Left cardiac atrium (tissue), 4 donors: ENCODE measurements at places on chromosomes 1 and 21. TPM values are rescaled to one million over a fixed set of nuclear protein-coding genes. Genes with fewer than 3 reads are reported as not detected.

GRCh38 chr1:210598135-210598652, 269.5 kb downstream of the HHAT start:
- DNase-seq = peak; percentile 60

DNA sequence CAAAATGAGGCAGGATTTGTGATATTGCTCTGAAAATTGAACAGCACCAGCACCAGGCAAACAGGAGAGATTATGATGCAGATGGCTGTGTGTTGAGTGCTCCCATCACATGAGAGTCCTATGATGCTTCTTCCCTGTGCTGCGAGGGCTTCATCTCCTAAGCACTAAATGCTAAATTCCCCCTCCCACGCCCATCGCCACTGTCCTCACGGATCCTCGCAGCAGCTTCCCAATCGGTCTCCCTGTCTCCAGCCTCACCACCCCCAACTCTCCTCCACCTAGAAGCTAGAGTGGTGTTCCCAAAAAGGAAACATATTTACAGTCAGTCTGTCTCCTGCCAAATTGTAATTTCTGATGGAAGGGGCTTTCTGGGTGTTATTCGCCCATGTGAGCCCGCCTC, 4.9 kb upstream of the BACE2 start:
- DNase-seq = no peak

The NCAM2 gene
- total RNA-seq = 4.8 TPM

GRCh38 chr1:156937883-156938282, 17.5 kb downstream of the LRRC71 start:
- DNase-seq = no peak

The AUNIP gene
- not detected for total RNA-seq

GRCh38 chr21:45027241-45028196, 46.9 kb upstream of the ADARB1 start:
- no peak for DNase-seq

DNA sequence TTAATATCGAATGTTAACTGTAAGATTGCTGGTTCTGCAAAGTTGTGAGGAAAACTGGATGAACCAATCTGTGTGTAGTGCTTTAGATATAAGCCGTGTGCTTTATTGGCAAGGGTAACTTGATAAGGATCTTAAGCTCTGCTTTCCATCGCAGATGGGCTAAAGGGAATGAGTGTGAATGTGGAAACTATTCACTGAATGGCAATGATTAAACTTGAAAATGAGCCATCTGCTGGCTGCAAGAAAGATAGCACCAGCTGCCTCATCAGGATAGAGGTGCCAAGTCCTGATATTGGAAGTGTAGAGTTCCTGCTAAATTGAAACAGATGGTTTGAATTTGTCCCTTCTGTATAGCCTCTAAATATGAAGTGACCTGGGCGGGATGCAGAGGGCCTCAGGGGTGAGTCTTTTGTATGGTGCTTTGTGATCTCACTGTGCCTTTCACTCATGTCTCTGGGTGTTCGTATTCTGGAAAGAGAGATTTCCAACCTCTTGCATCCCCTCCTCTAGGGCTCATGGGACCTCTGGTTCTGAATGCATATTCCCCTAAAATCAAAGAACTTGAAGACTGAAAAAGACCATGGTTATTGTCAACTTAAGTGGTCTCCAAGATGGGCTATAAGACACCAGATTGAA, 9.2 kb downstream of the FCRL3 start:
- no peak for DNase-seq
